ENCODE measurements at places on chromosomes 5 and 9. TPM values are rescaled to one million over a fixed set of nuclear protein-coding genes. Genes with fewer than 3 reads are reported as not detected.

GRCh38 chr5:154478752-154479159 lies 729 bp upstream of the HAND1 start:
- DNase-seq: no peak
- H3K4me3 ChIP-seq: peak overlapping the region; percentile 14
- peaks cover 27% of the 10 kb centered on the region for H3K4me1 ChIP-seq
- no peaks in the 10 kb centered on the region for H3K36me3 ChIP-seq

GRCh38 chr9:95363051-95363841 lies 45.7 kb upstream of the FANCC start:
- no peak overlapping the region for H3K4me3 ChIP-seq
- no peaks in the 10 kb centered on the region for H3K4me1 ChIP-seq
- H3K36me3 ChIP-seq: no peaks in the 10 kb centered on the region
- DNase-seq: no peak
- no peaks in the 10 kb centered on the region for H3K27me3 ChIP-seq

GRCh38 chr5:179618923-179619554 lies 4.4 kb downstream of the HNRNPH1 start:
- H3K27me3 ChIP-seq: no peaks in the 10 kb centered on the region
- DNase-seq: no peak
- no peaks in the 10 kb centered on the region for H3K4me1 ChIP-seq
- peak overlapping the region; percentile 99 for H3K4me3 ChIP-seq

DNA sequence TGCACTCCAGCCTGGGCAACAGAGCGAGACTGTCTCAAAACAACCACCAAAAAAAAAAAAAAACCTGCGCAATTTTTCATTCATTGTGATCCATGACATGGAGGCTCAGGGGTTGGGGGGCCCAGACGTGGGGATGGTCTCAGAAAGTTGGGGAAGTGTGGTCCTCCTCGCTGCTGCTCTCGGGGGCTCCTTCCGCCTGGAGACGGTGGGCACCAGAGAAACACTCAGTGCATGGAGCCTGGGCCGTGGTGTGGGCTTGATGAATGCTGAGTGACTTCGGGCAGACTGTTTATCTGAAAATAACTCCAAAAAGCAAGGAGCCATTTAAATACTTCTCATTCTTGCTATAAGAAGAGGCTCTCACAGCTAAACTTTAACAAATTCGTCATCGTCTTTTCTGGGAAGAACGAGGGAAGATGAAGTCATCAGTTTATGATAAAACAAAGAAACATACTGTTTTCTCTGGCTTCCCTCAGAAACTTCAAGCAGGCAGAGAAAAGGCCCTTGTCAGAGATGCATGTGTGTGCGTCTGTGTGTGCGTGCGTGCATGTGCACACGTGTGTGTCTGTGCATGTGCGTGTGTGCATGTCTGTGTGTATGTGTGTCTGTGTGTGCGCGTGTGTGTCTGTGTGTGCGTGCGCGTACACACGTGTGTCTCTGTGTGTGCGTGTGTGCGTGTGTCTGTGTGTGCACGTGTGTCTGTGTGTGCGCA lies 35.0 kb downstream of the RASGEF1C start:
- no peaks in the 10 kb centered on the region for H3K27me3 ChIP-seq
- no peak overlapping the region for H3K27ac ChIP-seq
- no peaks in the 10 kb centered on the region for H3K36me3 ChIP-seq
- no peak for DNase-seq
- no peaks in the 10 kb centered on the region for H3K4me1 ChIP-seq

DNA sequence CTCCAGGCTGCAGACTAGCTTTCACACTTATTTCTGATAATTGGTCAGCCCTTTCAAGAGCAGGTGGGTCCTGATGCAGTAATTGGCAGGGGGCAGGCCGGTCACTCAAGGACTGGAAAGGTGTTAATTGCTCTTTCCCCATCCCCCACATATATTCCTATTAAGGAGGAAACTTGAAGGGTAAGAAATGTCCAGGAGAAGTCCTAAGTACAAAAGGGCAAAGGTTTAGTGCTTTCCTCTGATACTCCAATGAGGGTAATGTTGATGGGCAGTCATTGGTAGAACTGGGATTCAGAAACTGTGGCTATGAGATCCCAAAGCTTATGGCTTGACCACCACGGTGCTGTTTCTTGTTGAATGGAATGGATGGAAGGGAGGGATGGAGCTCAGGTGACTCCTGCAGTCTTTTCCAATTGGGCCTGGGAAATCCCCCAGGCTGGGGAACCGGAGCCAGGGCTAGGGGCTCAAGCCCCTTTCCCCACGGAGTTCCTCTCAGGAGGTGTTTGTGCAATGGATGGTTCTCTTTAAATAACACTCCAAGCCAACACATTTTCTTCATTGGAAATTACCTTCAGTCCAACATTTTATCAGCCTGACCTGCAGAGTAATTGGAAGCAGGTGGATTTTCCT lies 103.2 kb upstream of the ALDH1B1 start:
- no peak overlapping the region for H3K4me3 ChIP-seq
- H3K27me3 ChIP-seq: no peaks in the 10 kb centered on the region
- H3K27ac ChIP-seq: no peak overlapping the region
- DNase-seq: no peak
- peaks cover 6% of the 10 kb centered on the region for H3K4me1 ChIP-seq
- no peaks in the 10 kb centered on the region for H3K36me3 ChIP-seq

DNA sequence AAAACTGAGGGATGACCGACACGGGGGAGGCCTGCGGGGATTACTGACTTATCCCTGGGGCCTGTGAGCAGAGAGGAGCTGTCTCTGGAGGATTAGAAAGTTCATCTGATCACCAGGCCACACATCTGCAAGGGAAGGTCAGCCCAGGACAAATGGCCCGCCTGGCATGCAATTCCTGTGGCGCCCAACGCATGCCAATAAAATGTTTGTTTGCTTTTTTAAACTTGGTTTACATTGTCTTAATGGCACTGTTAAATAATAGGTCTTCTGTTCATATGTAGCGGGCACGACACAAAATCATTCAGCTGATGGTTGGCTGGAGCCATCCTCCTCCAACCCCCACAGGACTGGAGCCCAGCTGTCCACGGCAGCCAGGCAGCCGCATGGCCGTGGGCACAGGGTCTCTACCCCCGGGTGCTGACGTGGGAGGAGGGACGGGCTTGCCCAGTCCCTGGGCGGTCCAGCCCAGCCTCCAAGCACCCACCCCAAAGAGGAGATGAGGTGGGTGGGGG lies 41.0 kb upstream of the SLC12A7 start:
- H3K27me3 ChIP-seq: peaks cover 30% of the 10 kb centered on the region
- no peak for DNase-seq
- H3K36me3 ChIP-seq: no peaks in the 10 kb centered on the region
- no peak overlapping the region for H3K27ac ChIP-seq
- H3K4me3 ChIP-seq: no peak overlapping the region

- no peak for DNase-seq
- no peaks in the 10 kb centered on the region for H3K27me3 ChIP-seq
- H3K4me3 ChIP-seq: no peak overlapping the region
- H3K36me3 ChIP-seq: no peaks in the 10 kb centered on the region
- H3K27ac ChIP-seq: no peak overlapping the region
These were observed 31.1 kb upstream of the GRXCR2 start for GRCh38 chr5:145903867-145904266.

DNA sequence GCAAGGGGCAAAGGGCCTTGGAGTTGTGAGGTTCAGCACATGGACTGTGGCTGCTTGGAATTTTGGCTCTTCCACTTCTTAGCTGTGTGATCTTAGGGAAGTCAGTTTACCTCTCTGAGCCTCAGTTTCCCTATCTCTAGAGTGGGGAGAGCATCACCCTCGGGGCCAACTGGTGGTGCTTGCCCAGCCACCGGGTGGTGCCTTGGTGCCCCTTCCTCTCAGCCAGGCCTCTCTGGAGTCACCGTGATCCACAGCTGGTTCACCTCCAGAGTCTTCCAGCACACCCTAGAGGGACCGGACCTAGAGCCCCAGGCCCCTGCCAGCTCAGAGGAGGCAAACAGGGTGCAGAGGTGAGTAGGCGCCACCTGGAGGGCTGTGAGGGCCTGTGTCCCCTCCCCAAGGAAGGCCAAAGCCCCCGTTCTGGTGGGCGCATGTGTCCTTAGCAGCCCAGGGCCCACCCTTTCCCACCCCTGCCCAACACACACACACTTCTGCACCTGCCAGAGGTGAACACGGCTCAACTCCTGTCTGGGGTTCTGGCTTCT lies 7.7 kb downstream of the ADGRD2 start:
- peaks cover 1% of the 10 kb centered on the region for H3K27me3 ChIP-seq
- H3K36me3 ChIP-seq: no peaks in the 10 kb centered on the region
- no peak overlapping the region for H3K27ac ChIP-seq
- H3K4me3 ChIP-seq: no peak overlapping the region
- DNase-seq: no peak

GRCh38 chr9:21154018-21154608 lies 12.3 kb downstream of the IFNA21 start:
- H3K27me3 ChIP-seq: no peaks in the 10 kb centered on the region
- H3K27ac ChIP-seq: no peak overlapping the region
- no peaks in the 10 kb centered on the region for H3K4me1 ChIP-seq
- DNase-seq: no peak

DNA sequence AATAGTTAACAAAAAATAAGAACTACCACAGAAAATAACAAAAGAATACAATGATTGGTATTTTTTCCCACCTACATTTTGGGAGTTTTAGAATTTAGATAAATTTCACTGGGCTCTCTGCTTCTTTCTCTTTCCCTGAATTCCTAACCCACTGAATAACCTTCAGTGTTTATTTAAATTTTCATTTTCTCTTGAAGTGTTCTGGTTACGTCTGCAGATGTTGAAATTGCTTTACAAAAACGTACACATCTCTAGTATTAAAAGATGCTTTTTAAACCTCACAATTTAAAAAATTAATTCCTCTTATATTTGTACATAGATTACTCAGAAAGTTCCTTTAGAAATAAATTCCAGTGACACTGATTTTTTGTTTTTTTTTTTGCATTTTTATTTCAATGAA lies 158.7 kb upstream of the TUT7 start:
- H3K27me3 ChIP-seq: no peaks in the 10 kb centered on the region
- no peak overlapping the region for H3K4me3 ChIP-seq
- no peak overlapping the region for H3K27ac ChIP-seq
- no peaks in the 10 kb centered on the region for H3K4me1 ChIP-seq

DNA sequence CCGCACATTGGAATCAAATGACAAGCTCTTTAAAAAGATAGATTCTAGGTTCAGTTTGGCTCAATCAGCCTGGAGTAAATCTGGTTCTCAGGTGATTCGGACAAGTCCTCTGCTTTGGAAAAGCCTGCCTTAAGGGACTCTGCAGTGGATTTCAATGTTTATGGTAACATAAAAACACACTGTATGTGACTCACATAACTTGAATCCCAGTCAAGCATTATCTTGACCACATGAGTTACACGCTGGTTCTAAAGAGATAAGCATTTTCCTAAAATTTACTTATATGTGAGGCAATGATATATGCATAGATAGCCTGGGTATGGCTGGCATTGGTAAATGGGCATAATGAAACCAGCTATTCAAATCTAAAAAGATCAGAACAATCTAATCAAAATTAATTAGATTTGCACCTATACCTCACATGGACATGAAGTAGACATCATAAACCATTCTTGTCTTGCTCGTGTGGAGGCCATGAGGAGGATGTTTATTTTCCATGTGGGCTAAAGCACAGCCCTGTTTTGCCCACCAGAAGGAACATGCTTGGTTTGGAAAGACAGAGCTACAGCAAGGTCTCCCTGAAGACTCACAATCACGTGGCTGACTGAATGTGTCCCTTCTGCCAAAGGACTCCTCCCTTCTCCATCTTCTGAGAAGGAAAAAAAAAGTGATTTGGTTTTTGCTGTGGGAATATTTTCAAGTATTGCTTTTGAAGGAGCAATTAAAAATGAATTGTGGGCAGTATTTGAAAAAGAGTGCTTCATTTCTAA lies 351.7 kb downstream of the DIRAS2 start:
- H3K4me3 ChIP-seq: no peak overlapping the region
- H3K27me3 ChIP-seq: no peaks in the 10 kb centered on the region
- H3K36me3 ChIP-seq: no peaks in the 10 kb centered on the region
- no peaks in the 10 kb centered on the region for H3K4me1 ChIP-seq

DNA sequence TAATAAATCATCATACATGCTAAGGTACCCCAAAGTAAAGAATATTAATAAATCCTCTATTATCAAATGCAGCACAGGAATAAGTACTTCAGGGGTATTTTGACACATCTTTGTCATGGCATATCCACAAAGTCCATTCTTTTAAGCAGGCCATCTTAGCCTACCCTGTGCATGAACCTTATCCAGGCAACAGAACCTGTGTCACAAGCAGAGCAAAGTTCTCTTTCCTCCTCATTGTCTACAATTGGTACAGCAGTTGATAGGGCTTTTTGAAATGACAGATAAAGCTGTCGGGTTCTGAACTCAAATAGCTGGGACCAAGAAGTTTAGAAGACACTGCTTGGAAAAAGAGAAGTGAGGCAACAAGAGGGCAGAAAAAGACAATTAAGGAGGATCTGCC lies 30.8 kb upstream of the PURA start:
- no peaks in the 10 kb centered on the region for H3K36me3 ChIP-seq
- no peak overlapping the region for H3K27ac ChIP-seq
- 0 out of 2 replicates have a peak, but pooled peaks cover 3% of the 10 kb centered on the region for H3K4me1 ChIP-seq
- no peak for DNase-seq
- no peak overlapping the region for H3K4me3 ChIP-seq
- no peaks in the 10 kb centered on the region for H3K27me3 ChIP-seq

DNA sequence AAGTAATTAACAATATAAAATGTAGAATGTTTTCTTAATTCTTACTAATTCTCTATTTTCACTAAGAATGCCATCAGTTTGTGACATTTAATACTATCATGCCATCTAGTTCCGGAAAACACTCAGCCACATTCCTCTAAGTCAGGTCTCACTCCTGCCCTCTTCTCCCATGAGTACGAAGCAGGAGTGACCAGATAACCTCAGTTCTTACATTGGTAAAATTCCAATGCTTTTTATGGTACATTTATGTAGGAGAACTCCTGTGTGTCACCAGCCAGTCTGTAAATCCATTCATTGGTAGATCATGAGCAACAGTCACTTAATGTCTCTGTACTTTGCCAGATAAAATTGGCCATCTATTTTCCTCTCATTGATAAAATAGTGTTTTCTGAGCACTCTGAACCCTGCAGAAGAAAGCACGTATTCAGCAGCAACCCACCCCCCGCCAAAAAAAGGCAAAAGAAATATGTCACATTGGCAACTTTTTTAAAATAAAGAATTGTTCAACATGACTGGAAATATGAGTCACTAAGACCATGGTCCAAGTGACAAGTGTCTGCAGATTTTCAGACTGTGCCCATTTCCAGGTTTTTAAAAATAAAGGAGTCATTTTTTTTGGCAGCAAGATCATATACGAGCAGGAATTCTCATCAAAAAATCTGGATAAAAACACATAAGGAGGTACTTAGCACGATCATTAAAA lies 11.8 kb downstream of the GLIS3 start:
- no peaks in the 10 kb centered on the region for H3K27me3 ChIP-seq
- H3K27ac ChIP-seq: no peak overlapping the region
- H3K4me3 ChIP-seq: no peak overlapping the region
- H3K36me3 ChIP-seq: no peaks in the 10 kb centered on the region
- no peak for DNase-seq

Gene GPR150
- total RNA-seq: not detected

Gene ENTPD2
- total RNA-seq: 3.2 TPM

Gene RRAGA
- total RNA-seq: 46.2 TPM

Gene TPRN
- 27.2 TPM for total RNA-seq

Gene PDZD2
- 6.8 TPM for total RNA-seq

Gene IFNA16
- not detected for total RNA-seq

Gene SPINK7
- total RNA-seq: not detected

Gene TAF1L
- not detected for total RNA-seq

Data from H1 (cell line).